A549 treated with GW870086 at 1 μM for 4 hours (cell line): ENCODE measurements at places on chromosomes 12 and 14. TPM values are rescaled to one million over a fixed set of nuclear protein-coding genes. Genes with fewer than 3 reads are reported as not detected.

TAS2R30 gene
- total RNA-seq = not detected in 5 replicates

ESPL1 gene
- total RNA-seq = 14.8 to 21.4 TPM (median 18.5 TPM) in 5 replicates

TDRD9 gene
- 0.08 to 0.22 TPM (median 0.14 TPM) in 5 replicates for total RNA-seq

PROX2 gene
- total RNA-seq = not detected in 5 replicates

KDM2B gene
- total RNA-seq = 16.9 to 21.4 TPM (median 18.0 TPM) in 5 replicates

RNASE2 gene
- not detected in 5 replicates for total RNA-seq

HSPB8 gene
- 15.4 to 26.7 TPM (median 20.2 TPM) in 5 replicates for total RNA-seq

GRIN2B gene
- 2.8 to 5.6 TPM (median 4.6 TPM) in 5 replicates for total RNA-seq

GATC gene
- 20.5 to 26.5 TPM (median 24.6 TPM) in 5 replicates for total RNA-seq

SLC38A1 gene
- total RNA-seq = 58.7 to 86.4 TPM (median 81.6 TPM) in 5 replicates

CCDC196 gene
- not detected in 5 replicates for total RNA-seq

GPR84 gene
- not detected in 5 replicates for total RNA-seq

PPFIBP1 gene
- 17.7 to 27.2 TPM (median 26.7 TPM) in 5 replicates for total RNA-seq

STXBP6 gene
- total RNA-seq = 2.1 to 2.7 TPM (median 2.5 TPM) in 5 replicates

CCND2 gene
- not detected in 5 replicates for total RNA-seq

TAS2R42 gene
- total RNA-seq = not detected in 5 replicates

ADAM21 gene
- total RNA-seq = 0.05 to 0.06 TPM (median 0.05 TPM) in 3 of 5 replicates, not detected in the others

DACT1 gene
- 0.44 to 0.73 TPM (median 0.48 TPM) in 5 replicates for total RNA-seq

KRT71 gene
- total RNA-seq = not detected in 5 replicates

SERPINA1 gene
- total RNA-seq = 1.1 to 3.1 TPM (median 1.8 TPM) in 5 replicates

HAL gene
- 0.29 to 0.75 TPM (median 0.36 TPM) in 5 replicates for total RNA-seq
